ENCODE measurements at places on chromosomes 7 and 10. TPM values are rescaled to one million over a fixed set of nuclear protein-coding genes. Genes with fewer than 3 reads are reported as not detected.

TTYH3 gene
- 16.5 TPM for total RNA-seq

AKR1C8 gene
- 9.4 TPM for total RNA-seq

ATOH7 gene
- not detected for total RNA-seq

GRID2IP gene
- total RNA-seq, result not detected

NME8 gene
- 6.3 TPM for total RNA-seq

CLEC5A gene
- 4.0 TPM for total RNA-seq

All from upper lobe of left lung (tissue), 6 donors.